Hematopoietic multipotent progenitor cell (in vitro differentiated cells): ENCODE measurements at places on chromosomes 6 and 20. TPM values are rescaled to one million over a fixed set of nuclear protein-coding genes. Genes with fewer than 3 reads are reported as not detected.
A peak's percentile ranks its signal among the peaks of the same experiment; 100 is the strongest.

DNA sequence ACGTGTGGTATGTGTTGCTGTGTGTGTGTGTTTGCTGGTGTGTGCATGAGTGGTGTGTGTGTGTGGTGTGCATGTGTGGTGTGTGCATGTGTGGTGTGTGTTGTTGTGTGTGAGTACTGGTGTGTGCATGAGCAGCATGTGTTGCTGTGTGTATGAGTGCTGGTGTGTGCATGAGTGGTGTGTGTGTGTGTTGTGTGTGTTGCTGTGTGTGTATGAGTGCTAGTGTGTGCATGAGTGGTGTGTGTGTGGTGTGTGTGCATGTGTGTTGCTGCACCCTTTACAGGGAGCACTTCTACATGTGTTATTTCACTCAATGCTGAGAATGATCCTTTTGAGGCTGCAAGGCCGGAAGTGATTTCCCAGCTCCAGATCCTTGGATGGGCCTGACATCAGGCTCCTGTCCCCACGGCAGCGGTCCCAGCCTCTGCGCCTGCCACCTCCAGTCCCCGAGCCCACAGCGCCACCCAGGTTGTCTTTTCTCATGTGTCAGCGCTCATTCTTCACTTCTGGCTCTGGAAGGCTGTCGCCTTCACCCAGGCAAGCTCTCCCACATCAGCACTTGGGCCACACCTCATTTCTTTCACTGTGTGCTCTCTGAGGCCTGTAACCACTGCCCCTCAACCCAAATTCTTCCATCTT is 2.6 kb downstream of the NPEPL1 start:
- DNase-seq, result no peak

DNA sequence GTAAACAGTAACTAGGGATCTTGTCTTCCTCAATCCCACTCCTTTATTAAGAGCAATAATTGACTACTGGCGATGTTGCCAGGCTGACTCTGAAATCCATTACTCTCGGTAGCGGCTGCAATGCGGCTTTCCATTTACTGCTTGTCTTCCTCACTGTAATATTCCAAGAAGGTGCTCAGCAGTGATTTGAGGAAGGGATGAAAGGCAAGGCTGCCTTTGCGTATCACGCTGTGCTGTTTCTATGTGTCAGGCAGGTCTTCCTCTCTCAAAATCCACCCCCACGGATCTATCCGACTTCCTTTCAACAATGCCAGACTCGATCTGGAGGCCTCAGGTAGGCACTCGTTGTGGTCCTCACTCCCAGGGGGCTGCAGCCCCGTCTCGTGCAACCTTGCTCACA is 261.4 kb upstream of the CDH4 start:
- no peak for DNase-seq

DNA sequence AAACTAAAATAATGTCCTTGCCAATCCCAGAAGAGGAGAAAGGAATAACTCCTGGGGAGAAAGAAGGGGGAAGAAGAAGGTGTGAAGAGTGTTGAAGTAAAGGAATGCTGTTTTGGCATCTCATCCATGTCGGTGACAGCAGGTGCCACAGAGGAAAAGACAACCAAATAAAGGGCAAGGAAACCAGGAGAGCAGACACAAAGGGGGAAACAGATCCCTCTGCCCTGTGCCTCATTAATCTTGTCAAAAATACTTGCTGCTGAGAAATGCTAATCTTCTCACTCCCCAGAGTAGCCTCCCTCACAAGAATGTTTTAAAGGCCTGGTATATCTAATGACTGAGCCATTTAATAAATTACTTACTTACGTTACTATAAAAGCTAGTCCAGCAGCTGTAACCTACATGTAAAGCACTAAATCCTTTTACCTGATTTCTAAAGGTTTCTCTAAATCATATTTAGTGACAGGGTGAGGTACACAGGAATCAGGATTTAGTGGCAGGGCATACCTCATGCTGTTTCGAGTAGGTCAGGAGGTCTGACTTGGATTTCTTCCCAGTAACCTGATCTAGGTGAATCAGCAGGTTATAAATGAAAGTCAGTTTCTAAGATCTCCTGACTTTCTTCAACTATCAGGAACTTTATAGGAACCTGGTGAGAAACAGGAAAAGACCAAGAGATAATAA is 377.1 kb downstream of the CENPW start:
- no peak for DNase-seq

- DNase-seq, result no peak
These were observed 61.4 kb downstream of the NOL4L start for GRCh38 chr20:32523613-32524213.

GRCh38 chr6:43086022-43086658 is 10.0 kb downstream of the PTK7 start:
- DNase-seq, result no peak

GRCh38 chr20:57904314-57905105 is 194.7 kb upstream of the PMEPA1 start:
- DNase-seq, result no peak

DNA sequence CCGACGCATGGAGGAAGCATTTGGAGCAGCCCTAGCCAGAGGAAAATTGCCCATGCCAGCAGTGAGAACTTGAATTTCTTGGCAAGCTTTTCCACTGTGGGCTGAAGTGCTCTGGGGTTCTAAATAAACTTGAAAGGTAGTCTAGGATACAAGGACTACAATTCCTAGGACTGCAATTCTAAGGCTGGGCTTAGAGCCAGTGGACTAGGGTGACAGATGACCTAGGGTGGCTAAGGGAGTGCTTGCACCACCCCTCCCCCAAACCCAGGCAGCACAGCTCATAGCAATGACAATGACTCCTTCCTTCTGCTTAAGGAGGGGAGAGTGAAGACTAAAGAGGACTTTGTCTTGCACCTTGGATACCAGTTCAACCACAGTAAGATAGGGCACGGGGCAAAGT is 122.3 kb downstream of the THBS2 start:
- no peak for DNase-seq

The RBM24 gene
- under 0.01 TPM for total RNA-seq

GRCh38 chr6:166617359-166617758 is 9.7 kb downstream of the RPS6KA2 start:
- DNase-seq, result no peak

GRCh38 chr6:10385524-10386132 is 29.2 kb downstream of the TFAP2A start:
- DNase-seq, result no peak

GRCh38 chr6:84422380-84422968 is 195.0 kb upstream of the CEP162 start:
- peak; percentile 60 for DNase-seq

The TRIM10 gene
- total RNA-seq, result under 0.01 TPM

GRCh38 chr6:25342802-25343201 is 63.6 kb downstream of the CARMIL1 start:
- peak; percentile 85 for DNase-seq

GRCh38 chr6:86192123-86192522 is 549.4 kb upstream of the SYNCRIP start:
- peak; percentile 0 for DNase-seq

DNA sequence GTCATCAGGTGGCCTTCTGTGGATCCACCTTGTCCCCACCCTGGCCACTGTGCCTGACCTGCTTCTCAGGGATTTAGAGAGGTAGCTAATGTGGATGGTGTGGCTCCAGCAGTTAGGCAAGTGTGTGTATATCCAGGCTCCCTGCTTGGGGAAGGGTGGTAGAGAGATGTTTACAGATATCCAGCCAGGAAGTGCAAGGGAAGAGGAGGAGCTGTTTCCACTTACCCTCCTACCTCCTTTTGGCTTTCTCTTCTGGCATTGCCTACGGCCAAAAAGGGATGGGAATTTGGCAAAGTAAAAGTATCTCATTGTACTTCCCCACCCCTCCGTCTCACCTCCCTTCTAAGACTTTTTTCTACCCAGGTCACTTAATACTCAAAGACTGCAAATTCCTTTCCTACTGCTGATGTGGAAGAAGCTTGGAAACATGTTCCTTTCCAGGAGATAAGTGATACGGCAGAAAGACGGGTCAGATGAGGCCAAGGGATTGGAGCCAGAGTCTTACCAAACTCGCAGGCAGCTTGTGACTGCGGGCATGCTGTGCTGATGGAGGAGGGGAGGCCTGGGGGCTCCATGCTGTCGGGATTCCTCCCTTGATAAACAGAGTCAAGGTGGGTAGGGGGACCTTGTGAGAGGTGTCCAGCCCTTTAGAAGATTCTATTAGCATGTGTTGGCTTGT is 253.4 kb downstream of the PRL start:
- DNase-seq, result no peak

DNA sequence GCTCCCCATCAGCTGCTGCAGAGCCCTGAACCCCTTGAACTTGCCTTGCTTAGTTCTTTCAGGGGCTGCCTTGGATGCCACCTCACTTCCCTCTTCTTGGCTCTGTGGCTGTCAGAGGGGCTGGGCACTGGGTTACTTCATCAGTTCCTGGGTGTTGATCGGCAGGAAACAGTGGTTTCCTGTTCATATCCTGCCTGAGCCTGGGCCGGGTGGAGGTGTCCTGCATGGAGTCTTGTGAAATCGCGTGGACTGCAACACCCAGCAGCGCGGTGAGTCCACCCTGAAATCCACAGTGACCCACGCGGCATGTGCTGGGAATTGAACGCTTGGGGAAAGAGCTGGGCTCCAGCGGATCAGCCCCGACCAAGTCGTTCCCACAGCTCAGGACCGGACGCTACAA is 97.5 kb downstream of the CDH26 start:
- peak; percentile 36 for DNase-seq

- DNase-seq, result no peak
These were observed 16.7 kb downstream of the ENTPD6 start for GRCh38 chr20:25212242-25212641.

The SIRPD gene
- 0.27 TPM for total RNA-seq

GRCh38 chr6:40042232-40042631 is 108.0 kb upstream of the MOCS1 start:
- no peak for DNase-seq

The SGK2 gene
- 1.3 TPM for total RNA-seq

GRCh38 chr6:30789606-30790005 is 45.3 kb upstream of the IER3 start:
- DNase-seq, result no peak

The EDN3 gene
- total RNA-seq, result not detected

The LINC00237 gene
- total RNA-seq, result not detected

DNA sequence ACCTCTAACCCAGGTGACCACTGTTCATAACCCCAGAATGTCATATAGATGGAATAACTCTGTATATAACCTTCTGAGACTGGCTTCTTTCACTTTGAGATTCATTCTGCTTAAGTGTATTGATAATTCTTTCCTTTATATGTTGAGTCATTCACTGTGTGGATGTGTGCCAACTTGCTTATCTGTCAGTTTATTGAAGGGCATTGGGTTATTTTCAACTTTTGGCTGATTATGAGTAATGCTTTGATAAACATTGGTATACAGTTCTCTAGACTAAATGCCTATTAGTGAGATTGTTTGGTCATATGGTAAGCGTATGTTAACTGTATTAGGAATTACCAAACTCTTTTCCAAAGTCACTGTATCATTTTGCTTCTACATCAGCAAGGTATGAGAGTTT is 453.4 kb upstream of the SPTLC3 start:
- DNase-seq, result no peak
